ENCODE measurements at places on chromosomes 3 and 15.

- no peak for DNase-seq
Measured at GRCh38 chr3:104788807-104789206, 577.9 kb upstream of the ALCAM start.

- no peak for DNase-seq
Measured at GRCh38 chr3:121595765-121596406, 2.7 kb downstream of the FBXO40 start.

DNA sequence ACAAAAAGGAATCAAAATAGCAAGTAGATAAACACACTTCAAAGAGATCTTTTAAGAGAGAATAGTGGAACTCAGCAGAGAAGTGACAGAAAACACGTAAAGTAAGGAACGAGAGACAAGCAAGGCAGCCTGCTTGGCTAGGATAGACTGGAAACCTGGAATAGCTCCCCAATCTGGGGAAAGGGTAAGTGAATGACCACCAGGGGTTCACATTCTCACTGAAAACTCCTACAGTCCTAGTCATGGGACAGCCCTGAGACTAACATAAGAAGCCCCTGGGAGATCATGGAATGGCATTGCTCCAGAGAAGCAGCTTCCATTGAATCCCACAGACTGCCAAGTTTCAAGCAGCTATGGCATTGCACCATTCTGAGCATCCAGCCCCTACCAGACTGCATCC is 363.6 kb upstream of the ARPP21 start:
- no peak for DNase-seq

DNA sequence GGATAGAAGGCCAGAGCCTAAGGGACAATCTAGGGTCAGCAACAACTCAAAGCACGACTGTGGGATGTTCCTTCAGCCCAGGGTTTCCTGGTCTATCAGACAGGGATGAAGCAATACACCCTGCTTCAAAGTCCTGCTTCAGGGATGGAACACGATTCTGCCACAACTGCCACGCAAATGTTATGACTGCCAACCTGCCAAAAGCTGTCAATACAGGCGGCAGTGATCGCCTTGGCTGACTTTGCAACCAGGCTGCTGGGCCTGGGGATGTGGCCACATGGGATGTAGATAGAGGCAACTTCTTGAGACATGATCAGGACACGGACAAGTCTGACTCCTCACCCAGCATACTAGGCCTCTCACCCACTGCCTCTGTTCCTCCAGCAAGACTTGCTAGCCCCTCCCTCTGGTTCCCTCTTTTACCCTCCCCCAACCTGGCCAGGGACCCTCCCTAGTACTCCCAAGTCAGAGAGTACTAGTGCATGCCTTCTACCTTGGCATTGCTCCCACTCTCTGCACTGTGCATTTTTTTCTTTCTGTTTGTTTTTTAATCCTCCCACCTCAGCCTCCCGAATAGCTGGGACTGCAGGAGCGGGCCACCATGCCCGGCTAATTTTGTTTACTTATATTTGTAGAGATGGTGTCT is 7.6 kb downstream of the CCDC12 start:
- DNase-seq = no peak

GRCh38 chr15:98663606-98664005 is 15.3 kb downstream of the IGF1R start:
- DNase-seq = no peak

DNA sequence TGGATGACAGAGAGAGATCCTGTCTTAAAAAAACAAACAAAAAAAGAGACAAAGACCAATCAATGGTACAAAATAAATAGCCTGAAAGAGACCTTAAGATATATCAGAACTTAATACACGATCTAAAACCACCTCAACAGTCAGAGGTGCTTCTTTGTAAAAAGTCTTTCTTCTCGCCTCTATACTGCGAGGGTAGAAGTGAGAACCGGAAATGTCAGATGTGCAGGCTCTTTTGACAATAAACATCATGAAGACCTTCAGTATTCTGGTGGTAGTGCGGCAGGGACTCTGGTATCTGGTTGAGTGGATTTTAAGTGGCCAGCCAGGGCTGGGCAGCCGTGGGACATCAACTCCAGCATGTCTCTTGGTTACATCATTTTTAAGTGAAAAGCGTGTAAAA is 30.0 kb downstream of the RUBCN start:
- DNase-seq = no peak

GRCh38 chr3:30749230-30749629 is 142.8 kb downstream of the TGFBR2 start:
- no peak for DNase-seq

DNA sequence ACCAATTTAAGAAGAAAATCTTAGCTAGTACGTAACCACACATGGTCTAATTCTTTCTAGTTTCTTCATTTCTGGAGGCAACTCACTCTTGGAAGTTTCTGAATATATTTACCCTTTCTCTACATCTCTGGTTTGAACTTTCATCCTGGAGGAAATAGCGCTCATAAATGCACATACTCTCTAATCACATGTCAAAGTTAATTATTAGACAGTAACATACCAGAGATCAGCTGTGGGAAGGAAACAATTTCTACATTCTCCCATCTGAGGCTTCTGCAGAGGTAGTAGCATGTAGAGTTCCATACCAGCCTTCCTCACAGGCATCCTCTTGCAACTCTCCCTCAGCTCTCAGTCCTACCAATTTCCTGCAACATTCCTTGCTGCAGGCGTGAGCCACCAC is 132.5 kb downstream of the RBPMS2 start:
- DNase-seq = no peak

DNA sequence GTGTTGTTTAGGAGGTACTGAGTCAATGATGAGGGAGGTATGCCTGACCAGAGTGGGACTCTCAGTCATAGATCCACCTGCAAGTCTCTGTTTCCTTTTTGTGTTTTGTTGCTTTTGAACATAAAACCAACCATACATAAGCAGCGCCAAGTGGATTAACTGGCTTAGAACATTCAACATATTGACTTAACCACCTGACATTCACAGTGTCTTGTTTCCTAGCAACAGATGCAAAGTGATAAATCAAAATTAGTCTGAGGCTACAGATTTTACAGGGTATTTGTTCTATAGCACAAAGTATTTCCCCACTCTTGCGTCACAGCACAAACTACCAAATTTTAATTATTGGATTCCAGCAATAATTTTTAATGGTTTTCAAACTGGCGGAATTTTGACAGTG is 283.8 kb downstream of the BBX start:
- no peak for DNase-seq

DNA sequence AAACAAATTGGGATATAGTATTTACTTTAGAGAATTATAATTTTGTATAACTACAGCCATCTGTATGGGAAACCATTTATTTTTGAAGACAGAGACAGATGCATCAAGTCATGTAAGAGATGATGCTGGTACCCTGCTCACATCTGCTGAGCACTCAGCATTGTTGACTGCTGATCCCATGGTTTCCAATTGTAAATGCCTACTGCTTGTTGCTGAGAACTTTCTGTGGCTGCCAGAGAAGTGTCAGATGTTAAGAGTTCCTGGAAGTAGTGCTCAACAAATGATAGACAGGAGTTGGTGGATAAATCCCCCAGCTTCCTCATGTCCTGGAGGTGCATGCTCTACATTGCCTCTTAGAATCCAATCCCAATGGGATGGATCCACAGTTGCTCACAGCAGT is 167.1 kb downstream of the OXSM start:
- no peak for DNase-seq

DNA sequence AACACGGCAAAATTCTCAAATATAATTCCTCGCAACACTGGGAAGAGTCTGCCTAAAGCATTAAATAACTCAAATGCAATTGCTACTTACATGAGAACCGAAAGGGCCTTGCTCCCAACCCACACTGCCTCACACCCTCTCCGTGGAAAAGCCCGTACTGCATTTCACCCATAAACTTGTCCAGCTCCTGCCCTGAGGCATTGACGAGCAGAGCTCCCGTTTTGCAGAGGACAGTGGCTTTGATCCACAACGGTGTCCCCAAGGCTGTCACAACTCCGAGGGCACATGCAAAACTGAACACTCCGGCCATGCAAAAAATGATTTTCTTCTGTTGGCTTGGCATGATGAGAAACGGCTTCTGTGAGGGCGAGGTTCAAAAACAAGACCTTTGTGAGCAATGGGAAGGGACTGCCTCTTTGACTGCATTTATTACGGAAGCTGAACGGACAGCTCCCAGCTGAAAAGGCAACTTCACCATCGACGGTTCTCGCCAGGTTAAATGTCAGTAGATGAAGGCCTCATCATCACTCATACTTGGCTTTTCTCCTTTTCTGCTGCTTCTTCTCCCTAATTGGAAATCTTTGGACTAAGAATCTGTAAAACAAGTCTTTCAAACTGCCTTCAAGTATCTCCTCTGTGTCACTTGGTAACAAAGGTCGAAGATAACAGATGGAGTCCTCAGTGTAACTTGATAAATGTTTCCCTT is at the start of gene CLRN1:
TSS of gene CLRN1 (minus strand) at position 362 of the 706 bp plus-strand sequence. CDS start at position 343, 19 bp downstream.
- DNase-seq = no peak

DNA sequence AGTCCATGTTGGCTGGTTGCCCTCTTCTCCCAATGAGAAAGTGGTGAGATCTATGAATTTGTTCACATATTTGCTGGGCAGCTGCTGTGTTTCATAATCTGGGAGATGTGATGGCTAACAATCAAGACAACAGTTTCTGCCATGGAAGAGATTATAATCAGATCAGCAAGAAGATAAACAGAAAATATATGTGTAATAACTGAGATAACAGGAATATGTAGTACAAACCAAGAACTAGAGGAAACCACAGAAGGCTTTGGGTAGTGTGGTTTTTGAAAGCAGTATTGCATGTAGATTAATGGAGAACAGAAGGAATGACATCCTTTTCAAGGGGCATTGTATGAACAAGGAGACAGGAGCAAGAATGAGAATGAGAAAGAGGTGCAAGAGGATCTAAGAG is 12.2 kb upstream of the CSTA start:
- DNase-seq = no peak

GRCh38 chr3:178966299-178967176 is 105.1 kb downstream of the ZMAT3 start:
- no peak for DNase-seq

DNA sequence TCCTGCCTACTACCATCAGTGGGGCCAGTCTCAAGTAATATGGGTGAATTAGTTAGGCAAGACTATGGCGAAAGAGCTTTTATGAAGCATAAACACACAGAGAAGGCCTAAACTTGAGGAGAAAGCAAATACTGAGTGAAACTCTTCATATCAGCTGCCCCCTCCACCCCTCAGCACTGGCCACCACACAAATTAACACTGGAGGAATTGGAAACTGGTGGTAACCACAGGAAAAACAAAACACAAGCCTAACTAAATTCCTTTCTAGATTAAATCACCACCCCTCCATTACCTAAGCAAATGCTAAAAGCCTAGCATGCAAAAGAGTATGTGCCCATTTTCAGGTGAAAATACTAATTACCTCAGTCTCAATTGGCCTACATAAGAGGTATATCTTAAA is 774.7 kb upstream of the NECTIN3 start:
- no peak for DNase-seq

- no peak for DNase-seq
Measured at GRCh38 chr15:56886363-56886931, 32.0 kb upstream of the TCF12 start.

DNA sequence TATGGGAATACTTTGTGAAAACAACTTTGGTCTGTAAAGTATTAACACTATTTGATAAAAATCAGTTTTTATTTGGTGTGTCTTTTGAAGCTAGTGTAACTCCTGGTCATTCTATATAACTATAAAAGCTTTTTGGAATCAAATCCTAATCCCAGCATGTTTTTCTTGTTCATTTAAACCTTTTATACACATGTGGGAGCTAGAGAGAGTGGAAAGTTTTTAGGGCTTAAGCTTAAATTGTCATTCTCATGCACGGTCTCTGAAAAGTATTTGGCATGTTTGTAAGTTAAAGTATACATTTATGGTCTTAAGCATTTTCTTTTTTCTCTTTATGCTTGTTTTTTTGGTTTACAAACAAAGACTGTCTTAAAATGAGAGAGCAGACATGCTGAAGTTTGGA is 83.4 kb upstream of the RARB start:
- no peak for DNase-seq

DNA sequence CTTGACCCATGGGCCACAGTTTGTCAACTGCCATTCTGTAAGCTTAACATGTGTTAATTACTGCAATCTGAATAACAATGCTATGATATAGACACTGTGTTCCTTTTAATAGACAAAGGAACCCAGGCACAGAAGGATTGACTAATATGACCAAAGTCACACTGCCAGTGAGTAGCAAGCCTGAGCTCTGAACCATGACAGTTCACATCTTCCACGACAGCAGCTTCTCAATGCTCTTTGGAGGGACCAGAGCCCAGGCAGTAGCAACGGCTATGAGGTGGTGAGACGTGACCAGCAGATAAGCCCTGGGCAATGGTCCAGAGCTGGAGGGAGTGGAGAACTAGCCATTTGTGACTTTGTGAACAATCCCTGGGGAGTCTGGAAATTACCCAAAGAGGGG is 19.4 kb downstream of the CA12 start:
- DNase-seq = no peak

DNA sequence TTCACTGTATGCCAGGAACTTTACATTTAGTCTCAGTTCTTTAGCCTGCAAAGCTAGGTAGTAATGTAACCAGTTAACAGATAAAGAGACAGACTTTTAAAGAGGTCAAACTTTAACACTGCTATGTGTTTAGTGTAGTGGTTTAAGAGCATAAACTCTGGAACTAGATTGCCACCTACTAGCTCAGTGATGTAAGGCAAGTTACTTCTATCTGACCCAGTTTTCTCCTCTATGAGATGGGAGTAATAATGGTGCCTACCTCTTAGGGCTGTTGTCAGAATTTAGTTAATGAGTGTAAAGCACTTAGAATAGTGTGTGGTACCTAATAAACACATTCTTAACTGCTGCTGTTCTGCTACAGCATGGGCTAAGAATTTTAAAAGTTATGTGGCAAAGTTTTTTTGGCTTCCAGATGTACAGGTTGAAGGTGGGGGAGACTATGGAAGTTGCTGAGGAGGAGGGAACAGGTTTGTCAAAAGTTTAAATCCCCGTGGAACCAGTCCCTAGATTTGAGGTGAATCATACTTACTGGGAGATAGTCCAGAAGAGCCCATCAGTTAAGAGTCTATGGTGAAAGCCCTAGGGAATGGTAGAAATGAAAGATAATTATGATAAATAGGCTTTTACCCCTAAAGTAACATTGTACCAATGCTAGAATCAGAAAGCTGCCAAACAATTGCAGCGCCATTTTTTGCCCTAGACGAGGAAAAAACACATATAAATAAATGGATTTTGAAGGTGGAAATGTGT is 13.9 kb downstream of the TSC22D2 start:
- no peak for DNase-seq

- DNase-seq = no peak
Measured at GRCh38 chr3:150169330-150169940, 198.7 kb upstream of the PFN2 start.

GRCh38 chr3:39712413-39713048 is 96.9 kb upstream of the MYRIP start:
- DNase-seq = no peak

DNA sequence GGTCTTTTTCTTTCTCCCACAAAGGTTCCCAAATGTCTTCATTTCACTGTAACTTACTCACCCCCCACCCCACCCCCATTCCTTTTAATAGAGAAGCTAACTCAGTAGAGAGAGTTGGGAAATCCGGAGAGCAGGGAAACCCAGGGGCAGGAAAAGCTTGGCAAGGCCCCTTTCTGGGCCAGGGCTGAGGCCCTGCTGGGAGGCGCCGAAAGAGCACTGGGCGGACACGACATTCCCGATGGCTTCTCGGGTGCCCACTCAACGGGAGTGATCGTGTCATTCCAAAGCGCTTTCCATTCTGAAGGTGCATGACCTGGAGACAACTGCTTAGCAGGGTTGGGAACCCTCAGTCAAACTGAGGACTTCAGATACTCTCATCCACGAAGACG is 1.6 kb upstream of the DALRD3 start:
- DNase-seq = no peak
